ENCODE measurements at places on chromosomes 4 and X. TPM values are rescaled to one million over a fixed set of nuclear protein-coding genes. Genes with fewer than 3 reads are reported as not detected.

The TSPAN6 gene
- 24.0 TPM for total RNA-seq

The RLIM gene
- total RNA-seq, result 25.7 TPM

The TLR7 gene
- 3.2 TPM for total RNA-seq

The SH3RF1 gene
- total RNA-seq, result 12.2 TPM

The HAND2 gene
- 23.6 TPM for total RNA-seq

The EPGN gene
- total RNA-seq, result 0.44 TPM

The TMPRSS11D gene
- total RNA-seq, result not detected

The DSPP gene
- not detected for total RNA-seq

The FGF5 gene
- not detected for total RNA-seq

The UGT2B17 gene
- total RNA-seq, result not detected

The FMR1NB gene
- not detected for total RNA-seq

GRCh38 chr4:64130907-64131306 lies 278.3 kb downstream of the TECRL start:
- no peaks in the 10 kb centered on the region for H3K36me3 ChIP-seq
- no peak for DNase-seq
- no peak overlapping the region for H3K4me3 ChIP-seq

DNA sequence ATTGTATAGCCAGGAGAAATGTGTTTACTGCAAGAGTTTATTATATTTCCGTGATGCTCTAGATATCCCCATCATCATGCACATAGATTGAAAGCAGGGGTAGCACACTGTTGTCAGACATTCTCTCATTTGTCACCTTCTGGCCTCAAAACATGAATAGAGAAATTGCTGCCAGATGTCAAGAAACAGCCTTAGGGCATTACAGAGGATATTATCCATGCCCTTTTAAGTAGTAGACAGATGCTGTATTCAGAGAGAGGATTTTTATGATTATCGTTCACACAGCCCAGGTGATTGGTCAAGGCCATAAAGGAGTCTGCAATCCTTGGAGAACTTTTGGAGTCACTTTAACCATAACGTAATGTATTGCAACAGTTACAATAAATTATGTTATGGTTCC lies 1961.5 kb upstream of the TENM3 start:
- H3K4me1 ChIP-seq, result no peaks in the 10 kb centered on the region
- H3K4me3 ChIP-seq, result no peak overlapping the region
- no peaks in the 10 kb centered on the region for H3K36me3 ChIP-seq
- no peaks in the 10 kb centered on the region for H3K27me3 ChIP-seq
- DNase-seq, result no peak
- H3K27ac ChIP-seq, result no peak overlapping the region

- H3K27ac ChIP-seq, result no peak overlapping the region
- no peak for DNase-seq
- peaks cover 8% of the 10 kb centered on the region for H3K4me1 ChIP-seq
- H3K36me3 ChIP-seq, result no peaks in the 10 kb centered on the region
- peaks cover 3% of the 10 kb centered on the region for H3K27me3 ChIP-seq
These were observed 2.1 kb downstream of the APLN start for GRCh38 chrX:129652565-129653169.

DNA sequence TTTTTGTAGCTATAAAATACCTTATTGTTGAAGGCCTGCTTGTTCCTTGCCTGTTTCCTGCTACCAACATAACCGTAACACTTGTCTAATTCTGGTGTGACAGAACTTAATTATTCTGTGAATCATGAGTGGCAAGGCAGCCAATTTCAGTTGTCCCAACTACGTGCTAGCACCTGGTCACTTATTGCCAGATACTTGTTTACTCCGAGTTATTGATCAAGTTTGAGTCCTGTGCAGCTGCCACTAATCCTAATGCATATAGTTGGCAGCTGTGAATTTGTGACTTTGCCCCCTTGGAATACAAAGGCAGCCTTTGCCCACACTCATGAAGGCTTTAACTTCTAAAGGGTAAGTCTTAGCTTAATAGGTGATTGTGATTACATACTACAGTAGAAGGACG lies 7.8 kb upstream of the RNF128 start:
- peaks cover 6% of the 10 kb centered on the region for H3K27me3 ChIP-seq
- H3K4me1 ChIP-seq, result no peaks in the 10 kb centered on the region
- H3K27ac ChIP-seq, result no peak overlapping the region
- no peaks in the 10 kb centered on the region for H3K36me3 ChIP-seq
- DNase-seq, result no peak

DNA sequence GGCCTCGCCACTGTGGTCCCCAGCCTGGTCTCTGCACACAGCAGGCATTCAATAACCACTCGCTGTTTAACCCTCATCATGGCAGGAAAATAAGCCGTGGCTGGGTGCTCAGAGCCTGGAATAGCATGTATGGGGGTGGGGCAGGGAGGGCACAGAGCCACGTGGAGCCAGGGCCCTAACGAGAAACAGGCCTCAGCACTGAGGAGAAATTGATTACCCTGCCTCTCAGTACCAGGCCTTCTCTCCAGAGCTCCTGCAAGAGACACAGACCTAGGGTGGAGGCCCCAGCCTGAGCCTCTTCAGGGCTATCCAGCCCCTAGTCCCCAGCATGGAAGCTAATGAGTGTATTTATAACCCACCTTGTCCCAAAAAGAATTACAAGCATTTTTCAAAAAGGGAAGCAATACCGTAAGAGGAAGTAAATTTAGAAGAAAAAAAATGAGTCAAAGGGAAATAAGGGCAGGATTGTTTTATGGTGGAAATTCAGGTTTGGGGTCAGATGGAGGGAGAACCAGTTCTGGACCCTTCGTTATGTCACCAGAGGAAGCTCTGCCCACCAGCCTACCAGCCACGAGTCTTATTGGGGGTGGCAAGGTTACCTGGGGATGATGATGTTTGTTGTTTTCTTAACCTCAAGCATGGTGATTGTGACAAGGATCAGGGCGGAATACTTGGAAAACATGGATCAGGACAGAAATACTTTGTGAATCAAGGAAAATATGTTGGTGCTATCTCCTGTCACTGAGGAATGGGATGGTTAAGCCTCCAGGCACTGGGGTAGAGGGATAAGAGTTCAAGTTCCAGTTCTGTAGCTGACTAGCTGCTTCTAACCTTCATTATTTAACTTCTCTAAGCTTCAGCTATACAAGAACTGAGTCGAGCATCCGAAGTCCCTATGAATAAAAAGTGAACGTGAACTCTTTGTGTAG lies 101.9 kb upstream of the RBPJ start:
- H3K27ac ChIP-seq, result peak overlapping the region; percentile 85
- no peak overlapping the region for H3K4me3 ChIP-seq
- H3K36me3 ChIP-seq, result no peaks in the 10 kb centered on the region
- no peak for DNase-seq

DNA sequence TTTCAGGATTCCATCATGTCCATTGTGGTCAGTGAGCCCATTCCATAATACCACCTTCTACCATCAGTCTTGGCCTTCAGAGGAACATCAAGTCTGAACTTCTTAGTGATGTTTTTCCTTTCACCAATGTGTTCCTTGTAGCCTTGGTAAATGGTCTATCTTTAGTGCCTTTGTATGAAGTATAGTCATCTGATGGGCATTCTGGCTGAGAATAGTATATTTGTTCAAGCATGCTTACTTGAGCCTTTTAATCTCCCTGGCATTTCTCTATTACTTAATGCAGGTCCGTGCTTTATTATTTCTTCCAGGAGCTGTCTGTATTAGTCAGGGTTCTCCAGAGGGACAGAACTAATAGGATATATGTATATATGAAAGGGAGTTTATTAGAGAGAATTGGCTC lies 99.7 kb downstream of the TLL1 start:
- no peaks in the 10 kb centered on the region for H3K4me1 ChIP-seq
- no peak overlapping the region for H3K27ac ChIP-seq
- no peak overlapping the region for H3K4me3 ChIP-seq
- no peak for DNase-seq
- no peaks in the 10 kb centered on the region for H3K27me3 ChIP-seq

GRCh38 chrX:63250253-63250868 lies 100.8 kb downstream of the SPIN4 start:
- H3K4me1 ChIP-seq, result no peaks in the 10 kb centered on the region
- DNase-seq, result peak; percentile 52
- no peak overlapping the region for H3K27ac ChIP-seq
- H3K36me3 ChIP-seq, result no peaks in the 10 kb centered on the region

- no peaks in the 10 kb centered on the region for H3K36me3 ChIP-seq
- H3K27ac ChIP-seq, result no peak overlapping the region
- H3K4me1 ChIP-seq, result no peaks in the 10 kb centered on the region
- no peak overlapping the region for H3K4me3 ChIP-seq
These were observed 96.0 kb downstream of the WFS1 start for GRCh38 chr4:6365545-6366086.

DNA sequence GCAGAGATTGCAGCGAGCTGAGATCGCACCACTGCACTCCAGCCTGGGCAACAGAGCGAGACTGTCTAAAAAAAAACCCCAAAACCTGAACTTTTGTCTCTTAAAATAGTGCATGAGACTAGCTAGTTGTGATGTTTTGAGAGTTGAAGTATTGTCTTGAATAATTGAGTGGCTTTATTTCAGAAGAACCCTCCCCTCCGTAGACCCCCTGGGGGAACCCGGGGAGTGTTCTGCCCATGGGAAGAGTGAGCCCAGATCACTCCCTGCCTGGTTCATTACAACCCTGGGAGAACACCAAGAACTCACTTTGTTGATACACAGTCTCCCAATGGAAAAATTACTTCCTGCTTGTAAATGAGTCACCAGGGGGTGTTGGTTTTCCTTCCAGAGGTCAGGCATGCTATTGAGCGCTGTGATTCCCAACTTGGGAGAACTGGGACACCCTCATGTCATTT lies 65.3 kb upstream of the SHISA3 start:
- no peaks in the 10 kb centered on the region for H3K36me3 ChIP-seq
- DNase-seq, result no peak
- H3K27ac ChIP-seq, result no peak overlapping the region
- H3K4me1 ChIP-seq, result no peaks in the 10 kb centered on the region
- no peak overlapping the region for H3K4me3 ChIP-seq

DNA sequence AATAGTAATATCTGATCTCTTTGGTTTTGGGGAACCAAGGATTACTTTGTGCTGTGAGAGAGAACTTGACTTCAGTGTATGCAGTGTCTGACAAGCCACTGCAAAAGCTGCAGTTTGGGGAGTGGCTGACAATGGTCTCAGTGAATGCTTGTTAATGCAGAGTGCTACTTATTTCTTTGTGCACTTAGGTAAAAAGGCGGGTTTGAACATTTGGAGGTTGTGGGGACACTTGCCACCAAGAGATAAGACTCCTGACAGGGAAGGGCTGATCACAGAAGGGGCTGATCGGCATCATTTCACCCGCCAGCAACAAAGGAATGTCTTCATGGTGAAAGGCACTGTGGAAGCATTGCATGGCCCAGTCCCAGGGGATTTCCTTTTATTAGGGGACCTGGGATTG lies 28.6 kb upstream of the USP46 start:
- no peak for DNase-seq
- no peak overlapping the region for H3K4me3 ChIP-seq
- no peaks in the 10 kb centered on the region for H3K36me3 ChIP-seq
- H3K27me3 ChIP-seq, result no peaks in the 10 kb centered on the region

GRCh38 chr4:76723373-76723772 lies 174.6 kb downstream of the SOWAHB start:
- H3K27ac ChIP-seq, result no peak overlapping the region
- H3K36me3 ChIP-seq, result no peaks in the 10 kb centered on the region
- H3K27me3 ChIP-seq, result no peaks in the 10 kb centered on the region
- H3K4me1 ChIP-seq, result no peaks in the 10 kb centered on the region

DNA sequence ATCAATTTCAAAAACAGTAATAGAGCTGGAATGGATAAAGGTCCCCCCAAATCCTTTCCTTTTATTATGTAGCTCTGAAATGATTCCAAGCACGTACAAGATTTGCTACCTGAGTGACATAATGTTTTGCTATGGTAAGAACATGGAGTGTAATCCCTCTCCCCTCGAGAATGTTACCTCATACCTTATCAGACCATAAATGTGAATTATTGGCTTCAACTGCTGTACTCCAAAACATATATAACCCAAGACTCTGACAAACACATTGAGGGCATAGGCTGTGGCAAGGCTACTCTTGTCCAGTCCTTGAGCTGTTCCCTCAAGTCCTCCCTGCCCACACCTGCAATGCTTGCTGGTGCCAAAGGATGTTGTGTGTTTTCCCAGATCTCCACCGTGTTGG lies 286.9 kb downstream of the KCTD8 start:
- H3K4me3 ChIP-seq, result no peak overlapping the region
- no peak overlapping the region for H3K27ac ChIP-seq
- no peaks in the 10 kb centered on the region for H3K27me3 ChIP-seq

DNA sequence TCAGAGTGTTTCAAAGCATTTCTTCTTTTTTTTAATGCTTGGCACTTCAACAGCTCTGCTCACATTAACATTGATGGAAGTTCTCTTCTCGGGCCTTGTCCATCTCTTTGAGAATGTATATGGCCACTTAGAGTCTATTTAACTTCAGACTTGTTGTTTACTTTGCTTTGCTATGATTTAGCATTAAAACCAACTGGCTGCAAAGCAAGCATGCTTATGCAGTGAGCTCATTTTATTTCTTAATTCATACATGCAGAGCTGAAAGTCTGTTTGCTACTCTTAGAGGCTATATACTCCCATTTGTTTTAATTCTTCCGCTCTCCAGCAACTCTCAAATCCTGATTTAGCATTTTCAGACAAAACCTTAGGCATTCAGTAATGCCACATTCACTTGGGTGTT lies 107.6 kb upstream of the PACRGL start:
- no peaks in the 10 kb centered on the region for H3K27me3 ChIP-seq
- no peak for DNase-seq
- H3K4me3 ChIP-seq, result no peak overlapping the region

- H3K4me1 ChIP-seq, result no peaks in the 10 kb centered on the region
- no peaks in the 10 kb centered on the region for H3K27me3 ChIP-seq
- no peaks in the 10 kb centered on the region for H3K36me3 ChIP-seq
- DNase-seq, result no peak
These were observed 20.6 kb downstream of the MAGEC1 start for GRCh38 chrX:141924293-141924692.

GRCh38 chrX:73214426-73215094 lies at the start of gene NAP1L2:
Gene NAP1L2 (minus strand): TSS chrX:73214851. CDS start chrX:73214492, 359 bp downstream.
- H3K27me3 ChIP-seq, result peaks cover 9% of the 10 kb centered on the region
- H3K4me1 ChIP-seq, result no peaks in the 10 kb centered on the region
- H3K27ac ChIP-seq, result no peak within 1 kb of the TSS
- no peak within 1 kb of the TSS for H3K4me3 ChIP-seq
- no peaks in the 10 kb centered on the region for H3K36me3 ChIP-seq

- H3K27ac ChIP-seq, result no peak overlapping the region
- no peaks in the 10 kb centered on the region for H3K36me3 ChIP-seq
- H3K4me1 ChIP-seq, result no peaks in the 10 kb centered on the region
- DNase-seq, result no peak
These were observed 803.0 kb downstream of the DMD start for GRCh38 chrX:32408389-32408788.

DNA sequence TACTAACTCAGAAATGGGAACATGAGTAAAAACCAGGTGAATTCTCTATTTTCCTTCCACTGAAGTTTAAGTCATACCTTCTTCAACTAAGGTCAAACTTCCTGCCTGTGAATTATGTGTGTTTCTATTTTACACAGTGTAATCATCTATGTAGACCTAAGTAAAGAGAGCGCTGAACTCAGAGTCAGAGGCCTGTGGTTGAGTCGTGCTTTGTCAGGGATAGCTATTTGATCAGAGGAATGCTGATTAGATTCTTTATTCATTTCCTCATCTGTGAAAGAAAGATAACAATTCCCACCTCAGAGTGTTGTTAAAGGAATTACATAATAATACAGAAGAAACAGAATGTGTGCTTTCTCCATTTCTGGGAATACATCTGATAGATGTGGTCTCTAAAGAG lies 654.1 kb downstream of the STIM2 start:
- no peaks in the 10 kb centered on the region for H3K27me3 ChIP-seq
- H3K4me1 ChIP-seq, result no peaks in the 10 kb centered on the region
- no peak overlapping the region for H3K4me3 ChIP-seq
- no peak for DNase-seq
- H3K27ac ChIP-seq, result no peak overlapping the region
- H3K36me3 ChIP-seq, result no peaks in the 10 kb centered on the region
